Cerebellar cortex (tissue), 1 donor: ENCODE measurements at places on chromosomes 2 and 18.

DNA sequence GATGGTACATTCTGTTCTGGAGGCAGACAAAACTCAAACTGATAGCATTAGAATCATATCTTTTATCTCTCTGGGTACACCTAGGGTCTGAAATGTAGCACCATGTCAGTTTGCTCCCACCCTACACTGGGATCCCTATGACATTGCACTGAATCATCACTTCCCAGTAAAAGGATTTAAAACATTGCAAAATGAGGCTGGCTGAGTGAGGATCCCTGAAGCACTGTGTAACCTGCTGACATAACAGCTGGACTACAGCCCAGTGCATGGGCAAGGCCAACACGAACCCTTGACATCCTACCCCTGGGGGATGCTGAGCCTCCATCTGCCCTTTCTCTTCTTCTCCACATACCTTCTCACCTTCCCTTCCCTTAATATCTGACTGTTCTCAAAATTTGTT, 253.2 kb downstream of the TTC32 start:
- no peak for DNase-seq

GRCh38 chr2:196990788-196991461, 64.4 kb upstream of the PGAP1 start:
- DNase-seq: no peak

GRCh38 chr18:23588836-23589560, 2.7 kb upstream of the NPC1 start:
- no peak for DNase-seq

DNA sequence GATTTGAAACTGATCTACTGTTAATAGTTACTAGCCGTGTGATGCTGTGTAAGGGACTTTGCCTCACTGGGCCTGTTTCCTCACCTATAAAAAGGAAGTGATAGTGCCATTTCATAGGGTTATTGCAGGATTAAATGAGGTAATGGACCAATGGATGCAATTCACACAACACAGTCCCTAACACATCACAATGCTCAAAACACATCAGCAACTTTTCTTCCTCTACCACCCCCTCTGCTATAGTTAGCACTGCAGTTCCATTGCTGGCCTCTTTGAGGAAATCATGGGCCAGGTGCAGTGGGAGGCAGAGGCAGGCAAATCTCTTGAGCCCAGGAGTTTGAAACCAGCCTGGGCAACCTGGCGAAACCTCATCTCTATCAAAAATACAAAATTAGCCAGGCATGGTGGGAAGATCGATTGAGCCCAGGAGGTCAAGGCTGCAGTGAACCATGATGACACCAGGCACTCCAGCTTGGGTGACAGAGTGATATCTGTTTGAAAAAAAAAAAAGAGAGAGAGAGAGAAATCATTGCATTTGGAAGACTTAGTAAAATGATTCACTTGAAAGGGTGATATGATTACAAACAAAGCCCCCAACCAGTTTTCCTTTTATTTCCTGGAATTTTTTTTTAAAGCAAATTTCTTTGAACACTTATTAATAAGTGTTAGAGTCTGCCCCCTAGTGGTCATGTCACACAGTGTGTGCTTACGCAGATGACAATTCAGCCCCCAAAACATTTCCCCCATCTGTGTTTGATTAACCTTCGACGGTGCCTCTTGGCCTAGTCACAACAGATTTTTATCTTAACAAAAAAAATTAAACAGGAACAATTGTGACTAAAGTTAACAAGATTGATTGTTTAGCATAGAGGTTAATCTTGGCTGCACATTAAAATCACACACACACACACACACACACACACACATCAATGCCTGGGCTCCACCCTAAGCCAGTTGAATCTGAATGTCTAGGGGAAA, 88.6 kb upstream of the BCL11A start:
- peak; percentile 29 for DNase-seq

- DNase-seq: no peak
Measured at GRCh38 chr2:1693723-1694122, 50.6 kb downstream of the PXDN start.

DNA sequence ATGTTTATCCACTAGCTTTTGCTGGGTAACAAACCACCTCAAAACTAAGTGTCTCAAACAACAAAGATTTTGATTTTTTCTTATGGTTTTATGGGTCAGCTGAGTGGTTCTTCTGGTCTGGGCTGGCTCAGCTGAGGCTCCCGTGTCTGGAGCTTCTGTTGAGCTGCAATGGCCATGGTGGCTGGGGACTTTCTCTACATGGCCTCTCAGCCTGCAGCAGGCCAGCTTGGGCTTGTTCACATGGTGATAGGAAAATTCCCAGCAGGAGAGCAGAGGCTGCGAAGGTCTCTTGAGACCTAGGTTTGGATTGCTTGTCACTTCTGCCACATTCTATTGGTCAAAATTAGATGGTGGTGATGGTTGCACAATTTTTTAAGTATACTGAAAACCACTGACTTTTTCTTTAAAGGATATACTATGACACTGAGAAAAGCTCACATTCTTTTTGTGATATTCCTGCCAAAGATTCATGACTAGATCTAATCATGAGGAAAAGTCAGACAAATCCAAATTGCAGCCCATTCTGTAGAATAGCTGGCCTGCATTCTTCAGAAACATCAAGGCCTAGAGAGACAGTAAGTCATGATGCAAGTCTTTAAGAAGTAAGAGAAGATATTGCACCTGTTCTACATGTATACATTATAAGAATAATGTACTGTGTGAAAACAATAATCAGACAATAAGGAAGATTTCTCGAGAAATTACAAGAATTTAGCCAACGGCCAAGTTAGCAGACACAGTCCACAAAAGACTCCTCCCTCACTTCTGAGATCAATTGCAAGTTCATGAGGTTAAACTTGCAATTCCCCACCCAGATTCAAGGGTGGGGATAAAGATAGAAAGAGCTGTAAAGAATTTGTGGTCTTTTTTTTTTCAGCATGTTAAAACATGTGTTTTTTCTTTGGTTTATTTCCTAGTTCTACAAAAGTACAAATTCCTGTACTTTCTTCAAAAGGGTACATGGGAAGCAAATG, 35.0 kb upstream of the IL1R2 start:
- no peak for DNase-seq

- DNase-seq: no peak
Measured at GRCh38 chr2:212940816-212941215, 210.6 kb downstream of the IKZF2 start.

- DNase-seq: no peak
Measured at GRCh38 chr2:101461381-101461780, 13.5 kb downstream of the RFX8 start.

DNA sequence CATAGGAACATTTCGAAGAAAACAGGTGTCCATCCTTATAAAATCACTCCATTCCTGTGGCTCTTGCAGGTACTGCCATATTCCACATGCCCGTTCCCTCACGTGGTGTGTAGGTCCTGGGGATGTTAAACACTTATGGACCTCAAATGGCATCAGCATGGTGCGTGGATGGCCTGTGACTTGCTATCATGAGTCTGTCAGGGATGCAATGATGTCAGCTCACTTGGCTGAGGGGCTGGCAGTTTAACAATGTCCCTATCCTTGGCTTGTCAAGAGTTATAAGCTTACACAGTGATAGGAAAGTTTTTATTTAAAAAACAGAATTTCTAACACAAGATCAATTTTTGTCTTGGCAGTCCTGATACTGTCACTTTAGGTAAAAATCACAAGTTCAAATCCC, 28.8 kb downstream of the MAIP1 start:
- no peak for DNase-seq

- no peak for DNase-seq
Measured at GRCh38 chr2:2867397-2867979, 510.1 kb downstream of the EIPR1 start.

- DNase-seq: no peak
Measured at GRCh38 chr18:457140-457519, 43.4 kb downstream of the COLEC12 start.

GRCh38 chr2:1802469-1803216, 58.3 kb upstream of the PXDN start:
- DNase-seq: peak; percentile 83

DNA sequence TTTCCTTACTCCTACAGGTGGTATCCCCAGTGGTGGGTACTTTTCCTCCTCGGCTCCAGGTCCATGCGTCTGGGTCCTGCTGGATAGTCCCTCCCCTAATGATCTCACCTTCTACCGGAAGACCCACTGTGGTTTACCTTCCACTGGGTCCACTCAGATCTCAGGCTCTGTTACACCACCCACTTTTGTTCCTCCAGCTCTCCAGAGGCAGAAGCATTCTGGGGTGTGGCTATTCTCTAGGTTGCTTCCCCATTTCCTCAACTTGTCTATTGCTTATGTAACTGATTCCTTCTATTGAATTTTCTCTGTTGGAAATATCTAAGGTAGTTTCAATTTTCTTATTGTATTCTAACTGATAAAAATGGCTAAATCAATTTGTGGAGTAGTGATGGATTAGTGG, 87.6 kb upstream of the GALNT5 start:
- no peak for DNase-seq

GRCh38 chr2:96209011-96209728, 543 bp upstream of the STARD7 start:
- no peak for DNase-seq

DNA sequence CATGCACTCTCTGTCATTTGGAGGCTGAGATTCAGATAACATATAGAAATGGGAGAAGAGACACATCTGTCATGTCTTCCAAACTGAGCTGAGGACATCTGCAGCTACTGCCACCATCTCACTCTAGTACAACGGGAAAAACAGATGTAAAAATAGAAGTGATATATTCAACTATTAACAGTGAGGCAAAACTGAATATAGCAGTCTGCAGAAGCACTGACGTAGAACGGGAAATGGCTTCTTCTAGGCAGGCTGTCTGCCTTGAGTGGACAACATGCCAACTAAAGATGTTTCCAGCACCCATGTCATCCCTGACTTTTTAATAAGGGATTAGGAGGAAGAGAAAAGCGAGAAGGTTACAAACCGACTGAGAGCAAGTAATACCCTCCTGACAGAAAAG, 51.6 kb downstream of the MRPL33 start:
- no peak for DNase-seq

DNA sequence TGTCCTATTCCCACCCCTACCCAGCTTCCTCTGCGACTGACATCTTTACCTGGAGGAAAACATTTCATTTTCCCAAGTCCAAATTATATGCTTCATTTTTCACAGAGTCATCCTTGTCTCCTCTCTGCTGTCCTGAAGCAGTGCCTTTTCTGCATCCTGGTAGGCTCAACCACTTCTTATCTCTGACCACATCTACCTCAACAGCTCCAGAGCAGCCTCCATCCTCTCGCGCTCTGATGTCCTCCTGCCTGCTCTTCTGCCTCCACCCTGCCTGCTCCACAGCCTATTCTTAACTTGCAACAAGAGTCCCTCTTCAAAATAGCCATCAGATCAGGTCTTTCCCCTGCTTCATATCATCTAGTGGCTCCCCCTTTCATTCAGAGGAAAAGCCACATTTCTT, 457.1 kb downstream of the PARD3B start:
- no peak for DNase-seq

DNA sequence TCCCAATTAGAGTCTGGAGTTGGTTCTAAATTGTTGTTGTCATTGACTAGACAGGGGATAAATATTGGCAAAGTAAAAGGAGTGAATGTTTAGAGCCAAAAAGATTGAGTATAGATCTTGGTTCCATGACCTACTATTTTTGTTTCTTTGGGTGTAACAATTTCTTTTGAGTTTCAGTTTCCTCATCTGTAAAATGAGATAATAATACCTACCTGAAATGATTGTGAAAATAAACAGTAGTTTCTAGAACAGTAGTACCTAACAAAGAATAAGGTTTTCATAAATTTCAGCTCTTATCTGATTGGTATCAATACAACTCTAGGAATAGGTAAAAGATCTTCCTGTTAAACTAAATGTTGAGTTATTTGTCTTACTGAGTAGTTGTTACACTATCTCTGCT, 56.8 kb downstream of the PMS1 start:
- no peak for DNase-seq

DNA sequence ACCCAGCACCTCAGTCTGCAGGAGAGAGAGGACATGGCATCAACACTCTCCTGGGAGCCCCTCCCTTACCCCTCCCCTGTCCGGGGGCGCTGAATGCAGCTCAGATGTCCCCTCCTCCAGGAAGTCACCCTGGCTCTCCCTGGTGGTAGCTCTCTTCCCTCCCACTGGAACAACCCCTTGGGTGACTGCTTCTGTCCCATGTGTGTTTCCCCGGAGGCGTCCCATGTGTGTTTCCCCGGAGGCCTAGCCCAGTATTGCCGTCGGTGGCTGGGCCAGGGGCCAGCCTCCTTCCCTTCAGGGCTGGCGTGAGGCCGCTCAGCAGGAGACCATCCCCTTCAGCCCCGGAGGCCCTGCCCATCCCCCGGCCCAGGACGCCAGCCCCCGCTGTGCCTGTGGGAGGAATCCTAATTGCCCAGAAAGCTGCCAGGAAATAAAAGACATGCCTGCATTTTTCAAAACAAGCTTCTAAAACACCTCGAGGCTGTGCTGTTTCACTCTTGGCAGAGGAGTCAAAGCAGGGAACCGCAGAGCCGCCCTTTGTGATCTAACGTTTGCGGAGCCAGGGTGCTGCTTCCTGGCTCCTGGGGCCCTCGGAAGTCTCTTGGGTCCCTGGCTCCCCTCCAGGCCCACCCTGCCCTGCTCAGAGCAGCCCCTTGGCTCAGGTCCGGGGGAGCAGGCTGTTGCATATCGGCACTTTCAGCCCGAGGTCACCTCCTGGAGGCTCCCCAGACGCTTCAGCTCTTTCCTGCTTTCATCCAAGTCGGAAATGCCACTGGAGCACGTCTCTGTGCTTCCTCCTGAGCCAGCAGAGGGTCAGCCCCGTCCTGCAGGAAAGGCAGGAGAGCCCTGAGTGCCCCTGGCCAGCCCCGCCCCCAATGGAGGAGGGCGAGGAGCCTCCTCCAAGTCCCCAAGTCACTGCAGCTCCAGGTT, 11.4 kb downstream of the SNED1 start:
- peak; percentile 31 for DNase-seq

DNA sequence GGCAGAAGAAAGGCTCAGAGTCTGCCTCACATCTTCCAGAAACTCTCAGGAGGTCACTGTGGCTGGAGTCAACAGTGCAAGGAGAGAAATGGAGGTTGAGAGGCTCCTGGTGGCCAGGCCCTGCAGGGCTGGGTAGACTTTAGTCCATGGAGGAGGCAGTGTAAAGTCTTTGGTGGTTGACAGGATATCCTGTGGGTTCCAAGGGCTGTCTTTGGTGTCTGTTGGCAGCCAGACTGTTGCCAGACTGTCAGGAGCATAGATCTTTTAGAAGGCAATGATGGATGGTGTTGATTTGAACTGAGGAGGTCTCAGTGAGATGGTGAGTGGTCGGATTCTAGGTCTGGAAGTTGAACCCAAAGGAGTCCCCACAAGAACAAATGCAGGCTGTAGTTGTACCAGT, 45.0 kb upstream of the SKOR2 start:
- DNase-seq: no peak

GRCh38 chr18:42614619-42615293, 500.7 kb downstream of the RIT2 start:
- no peak for DNase-seq

DNA sequence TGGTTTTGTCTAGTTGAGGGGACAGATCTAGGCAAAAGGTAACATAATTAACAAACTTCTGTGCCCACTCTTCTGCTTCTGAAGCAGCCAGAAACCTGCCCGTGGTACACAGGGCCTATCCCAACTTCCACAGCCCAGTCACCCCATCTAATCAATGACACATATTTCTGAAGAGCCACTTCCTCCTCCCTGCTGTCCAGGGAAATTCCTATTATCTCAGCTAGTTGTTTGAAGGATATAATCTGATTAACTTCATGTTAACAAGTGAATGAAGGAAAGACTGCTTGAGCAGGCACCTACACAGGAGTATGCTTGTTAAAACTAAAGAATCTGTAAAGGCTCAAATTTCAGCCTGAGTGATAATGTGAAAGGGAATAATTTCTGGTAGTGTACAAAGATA, 61.4 kb downstream of the CCDC148 start:
- DNase-seq: no peak

- DNase-seq: no peak
Measured at GRCh38 chr2:241514986-241515737, 6.8 kb upstream of the STK25 start.

- DNase-seq: no peak
Measured at GRCh38 chr2:10382354-10383061, 65.6 kb downstream of the ODC1 start.
